ENCODE measurements at places on chromosomes 2 and 18.

- DNase-seq = no peak
These were observed 280.2 kb downstream of the STK39 start for GRCh38 chr2:167966937-167967913.

- no peak for DNase-seq
These were observed 6.3 kb downstream of the TRABD2A start for GRCh38 chr2:84874381-84875212.

DNA sequence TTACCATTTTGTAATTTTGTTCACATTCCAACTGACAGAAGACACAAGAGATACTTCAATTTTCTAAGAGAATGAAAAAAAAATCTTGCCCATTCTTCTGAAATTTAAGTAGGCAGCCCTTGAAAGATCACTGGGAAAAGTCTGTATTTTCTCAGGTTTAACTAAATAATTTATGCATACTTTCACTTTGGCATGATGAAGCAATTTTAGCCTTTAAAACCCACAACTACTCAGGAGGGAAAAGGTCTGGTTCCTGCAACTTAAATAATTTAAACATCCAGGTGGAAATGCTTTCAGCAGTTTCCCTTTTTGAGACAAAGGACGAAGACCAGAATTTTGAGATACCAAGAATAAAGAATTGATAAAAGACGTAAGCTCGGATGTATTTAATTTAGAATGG is 61.4 kb downstream of the ZEB2 start:
- DNase-seq = no peak

DNA sequence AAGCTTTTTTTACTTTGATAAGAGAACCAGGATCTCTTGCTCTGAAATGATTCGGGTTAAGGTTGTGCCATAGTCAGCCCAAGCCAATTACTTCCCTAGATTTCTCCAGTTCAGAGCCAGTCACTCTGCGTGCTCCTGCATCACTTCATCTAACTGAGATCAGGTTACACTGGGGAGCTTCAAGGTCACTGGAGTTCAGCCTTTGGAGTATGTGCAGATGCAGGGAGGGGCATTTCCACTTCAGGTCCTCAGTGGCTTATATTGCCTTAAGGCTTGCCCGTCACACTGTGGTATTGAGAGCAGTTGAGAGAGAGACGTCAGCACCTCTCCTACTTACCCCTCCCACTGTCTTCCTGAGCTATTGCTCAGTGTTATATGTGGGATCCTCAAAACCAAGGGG is 317.8 kb downstream of the EPHA4 start:
- no peak for DNase-seq

- no peak for DNase-seq
These were observed 133.6 kb downstream of the PHLPP1 start for GRCh38 chr18:62848946-62849345.
